ENCODE measurements at places on chromosomes 1 and 21. TPM values are rescaled to one million over a fixed set of nuclear protein-coding genes. Genes with fewer than 3 reads are reported as not detected.

DNA sequence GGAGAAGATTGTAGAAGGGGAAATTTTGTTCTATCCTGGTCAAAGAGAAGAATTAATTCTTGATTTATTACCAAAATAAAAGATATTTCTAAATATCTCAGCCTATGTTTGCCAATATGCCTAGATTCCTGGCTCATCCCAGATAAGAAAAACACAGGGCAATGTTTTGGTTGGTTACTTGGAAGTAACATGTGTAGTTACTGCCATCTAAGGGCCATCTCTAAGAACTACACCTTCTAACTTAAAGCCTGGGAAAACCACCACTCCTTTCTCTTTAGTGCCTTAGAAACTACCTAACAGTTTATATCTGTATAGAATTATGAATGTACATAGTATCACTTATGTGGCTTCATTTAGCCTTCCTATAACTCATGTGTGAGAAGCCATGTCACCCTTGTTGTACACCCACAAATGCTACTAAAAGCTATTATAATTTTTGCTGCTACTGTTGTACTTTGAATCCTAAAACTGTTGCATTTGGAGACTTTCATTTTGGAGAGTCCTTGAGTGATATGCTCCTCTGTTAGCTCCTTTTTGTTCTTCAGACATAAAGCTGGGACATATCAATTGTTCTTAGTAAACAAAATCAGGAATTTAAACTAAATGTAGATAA, 4.5 kb downstream of the AIM2 start:
- no peak overlapping the region for H3K4me3 ChIP-seq
- H3K4me1 ChIP-seq, result peaks cover 27% of the 10 kb centered on the region
- no peaks in the 10 kb centered on the region for H3K36me3 ChIP-seq
- H3K27me3 ChIP-seq, result no peaks in the 10 kb centered on the region
- no peak for DNase-seq
- H3K27ac ChIP-seq, result no peak overlapping the region

Gene C1orf35
- 40.3 TPM for total RNA-seq

DNA sequence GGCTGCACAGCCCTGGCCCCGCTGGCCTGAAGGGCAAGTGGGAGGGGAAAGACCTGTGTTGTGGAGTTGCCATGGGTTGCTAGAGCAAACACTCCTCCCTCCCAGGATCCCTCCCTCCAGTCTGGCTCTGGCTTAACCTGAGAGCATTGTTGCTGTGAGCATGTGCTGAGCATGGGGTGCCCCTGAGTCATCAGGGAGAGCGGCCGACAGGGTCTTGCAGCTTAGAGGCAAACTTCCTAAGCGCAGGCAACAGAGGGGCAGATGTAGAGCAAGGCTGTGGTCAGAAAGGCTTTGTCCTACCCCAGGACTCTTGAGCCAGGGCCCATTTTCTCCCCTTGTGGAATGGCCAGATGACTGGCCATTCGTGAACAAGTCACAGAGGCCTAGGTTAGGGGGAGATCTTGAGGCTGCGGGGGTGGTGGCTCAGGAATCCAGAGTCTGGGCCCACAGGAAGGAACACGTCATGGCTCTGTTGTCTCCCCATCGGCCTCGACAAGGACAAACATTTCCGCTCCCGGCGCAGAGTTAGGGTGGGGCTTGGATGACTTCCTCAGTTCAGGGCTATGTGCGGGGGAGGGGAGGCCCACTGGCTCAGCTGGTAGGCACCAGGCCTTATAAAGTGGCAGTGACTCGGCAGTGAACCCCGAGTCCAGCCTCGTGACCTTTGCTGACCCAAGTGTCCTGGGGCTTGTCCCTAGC, 362 bp upstream of the DYNLT4 start:
- peak; percentile 96 for DNase-seq
- peaks cover 43% of the 10 kb centered on the region for H3K36me3 ChIP-seq
- H3K4me3 ChIP-seq, result peak overlapping the region; percentile 12

Gene SIK1
- 317 TPM for total RNA-seq
